ENCODE measurements at places on chromosomes 7 and 10. TPM values are rescaled to one million over a fixed set of nuclear protein-coding genes. Genes with fewer than 3 reads are reported as not detected.
A peak's percentile ranks its signal among the peaks of the same experiment; 100 is the strongest.

DNA sequence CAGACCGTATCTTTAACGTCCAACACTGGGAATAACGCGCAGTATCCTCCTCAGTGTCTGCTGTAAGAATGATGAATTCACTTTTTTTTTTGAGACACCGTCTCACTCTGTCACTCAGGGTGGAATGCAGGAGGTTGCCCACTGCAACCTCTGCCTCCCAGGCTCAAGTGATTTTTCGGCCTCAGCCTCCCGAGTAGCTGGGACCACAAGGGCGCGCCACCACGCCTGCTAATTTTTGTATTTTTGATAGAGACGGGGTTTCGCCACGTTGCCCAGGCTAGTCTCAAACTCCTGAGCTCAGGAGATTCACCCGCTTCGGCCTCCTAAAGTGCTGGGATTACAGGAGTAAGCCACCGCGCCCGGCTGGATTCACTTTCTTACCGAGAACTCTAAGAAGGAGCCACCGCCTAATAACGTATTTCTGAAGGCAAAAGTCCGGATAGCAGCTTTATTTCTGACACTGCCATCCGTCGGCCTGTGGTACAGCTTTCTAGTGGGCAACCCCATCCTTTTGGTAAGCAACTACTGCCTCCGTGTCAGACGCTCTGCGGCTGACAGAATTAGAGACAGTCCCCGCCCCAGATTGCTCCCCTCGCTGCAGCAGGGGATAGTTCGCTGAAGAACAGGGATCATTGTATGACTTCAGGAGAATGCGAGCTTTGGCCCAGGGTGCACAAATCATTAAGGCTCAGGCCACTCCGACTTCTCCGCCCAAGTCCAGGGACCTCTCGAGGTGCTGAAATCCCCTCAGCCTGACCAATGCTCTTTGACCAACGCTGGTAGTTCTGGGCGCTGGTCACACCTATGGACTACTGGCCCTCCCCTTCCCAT, 662 bp downstream of the POLR3A start:
- H3K27me3 ChIP-seq: no peaks in the 10 kb centered on the region
- peaks cover 27% of the 10 kb centered on the region for H3K4me1 ChIP-seq
- peak overlapping the region; percentile 81 for H3K27ac ChIP-seq
- DNase-seq: peak; percentile 36
- peak overlapping the region; percentile 97 for H3K4me3 ChIP-seq
- peaks cover 15% of the 10 kb centered on the region for H3K36me3 ChIP-seq

Gene STARD3NL
- 56.1 TPM for total RNA-seq

- peak overlapping the region; percentile 72 for H3K27ac ChIP-seq
- H3K36me3 ChIP-seq: no peaks in the 10 kb centered on the region
- DNase-seq: no peak
- no peak overlapping the region for H3K4me3 ChIP-seq
- H3K4me1 ChIP-seq: peaks cover 22% of the 10 kb centered on the region
Observed at GRCh38 chr7:22676385-22676784, 50.6 kb upstream of the IL6 start.

Gene LIPK
- not detected for total RNA-seq

- no peaks in the 10 kb centered on the region for H3K36me3 ChIP-seq
- H3K27ac ChIP-seq: no peak overlapping the region
- H3K27me3 ChIP-seq: no peaks in the 10 kb centered on the region
- no peak for DNase-seq
Observed at GRCh38 chr7:79876848-79877252, 257.8 kb upstream of the GNAI1 start.
